ENCODE measurements at places on chromosomes 4 and X.

- DNase-seq = no peak
Measured at GRCh38 chr4:76310683-76311082, 4.2 kb downstream of the STBD1 start.

DNA sequence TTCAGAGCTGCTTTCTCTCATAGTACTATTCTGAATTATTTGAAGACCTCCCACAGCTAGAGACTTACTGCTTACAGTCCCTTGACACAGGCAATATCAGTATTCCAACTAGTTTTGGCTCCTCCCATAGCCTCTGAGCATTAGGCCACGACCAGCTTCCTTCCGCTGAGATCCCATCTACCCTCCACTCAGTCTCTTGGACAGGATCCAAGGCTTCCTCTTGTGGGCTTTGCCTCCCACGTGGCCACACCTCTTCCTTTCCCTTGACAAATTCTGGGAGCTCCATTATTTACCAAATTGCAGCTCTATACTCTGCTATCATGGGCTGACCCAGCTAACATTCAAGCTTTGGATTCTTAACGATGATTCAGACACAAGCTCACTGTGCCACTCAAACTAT, 470.4 kb upstream of the GALNT7 start:
- DNase-seq = no peak

DNA sequence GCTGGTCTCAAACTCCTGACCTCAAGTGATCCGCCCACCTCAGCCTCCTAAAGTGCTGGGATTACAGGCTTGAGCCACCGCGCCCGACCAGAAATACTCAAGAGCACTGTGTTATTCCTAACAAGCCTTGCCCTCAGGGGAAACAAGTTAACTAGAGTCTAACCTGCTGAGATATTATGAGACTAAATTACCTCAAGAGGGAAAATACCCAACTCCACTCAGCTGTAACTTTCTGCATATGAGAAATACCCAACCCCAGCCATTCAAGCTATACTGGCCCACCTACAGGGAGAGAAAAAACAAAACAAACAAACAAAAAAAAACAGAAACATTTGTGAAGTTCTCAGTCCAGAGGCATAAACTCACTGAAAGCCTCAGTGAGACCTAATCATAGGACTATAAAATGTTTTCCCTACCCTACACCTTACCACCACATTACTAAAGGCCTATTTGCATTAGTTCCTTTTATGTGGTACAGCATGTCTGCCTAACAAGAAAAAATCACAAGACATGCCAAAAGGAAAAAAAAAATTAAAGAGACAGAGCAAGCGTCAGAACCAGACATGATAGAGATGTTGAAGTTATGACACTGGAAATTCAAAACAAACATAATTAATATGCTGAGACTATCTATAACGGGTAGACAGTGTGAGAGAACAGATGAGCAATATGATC, 876.0 kb downstream of the FSTL5 start:
- no peak for DNase-seq

DNA sequence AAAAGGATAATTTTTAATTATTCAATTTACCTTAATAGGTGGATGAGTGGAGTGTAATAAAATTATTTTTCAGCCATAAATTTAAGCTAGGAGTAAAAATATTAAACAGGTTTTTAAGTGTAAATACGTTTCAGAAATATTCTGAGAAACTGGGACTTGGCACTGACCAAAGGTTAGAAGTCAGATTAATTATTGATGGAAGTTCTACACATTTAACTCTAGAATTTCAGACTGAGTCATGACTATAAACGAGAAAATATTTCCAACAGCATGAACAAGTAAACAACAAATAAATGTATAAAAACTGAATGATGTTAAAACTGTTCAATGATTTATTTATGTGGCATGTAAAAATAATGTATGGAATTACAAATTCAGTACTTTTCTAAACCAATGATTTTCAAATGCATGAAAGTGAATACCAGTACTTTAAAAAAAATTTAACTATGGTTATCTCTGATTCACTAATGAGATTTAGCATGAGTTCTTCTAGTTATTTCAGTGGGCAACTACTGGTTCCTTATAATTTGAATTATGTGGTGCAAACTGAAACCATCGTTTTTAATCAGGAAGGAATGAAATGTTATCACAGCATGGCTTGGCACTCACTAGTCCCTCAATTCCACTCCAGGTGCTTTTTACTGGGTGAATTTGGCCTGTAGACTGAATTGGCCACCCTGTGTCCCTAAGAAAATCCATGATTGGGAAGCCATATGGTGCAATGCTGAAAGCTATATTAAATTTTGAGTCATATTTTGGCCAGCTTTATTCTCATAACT, 244.2 kb downstream of the FSTL5 start:
- no peak for DNase-seq

GRCh38 chrX:29640106-29640505, 575.3 kb upstream of the MAGEB2 start:
- DNase-seq = no peak

DNA sequence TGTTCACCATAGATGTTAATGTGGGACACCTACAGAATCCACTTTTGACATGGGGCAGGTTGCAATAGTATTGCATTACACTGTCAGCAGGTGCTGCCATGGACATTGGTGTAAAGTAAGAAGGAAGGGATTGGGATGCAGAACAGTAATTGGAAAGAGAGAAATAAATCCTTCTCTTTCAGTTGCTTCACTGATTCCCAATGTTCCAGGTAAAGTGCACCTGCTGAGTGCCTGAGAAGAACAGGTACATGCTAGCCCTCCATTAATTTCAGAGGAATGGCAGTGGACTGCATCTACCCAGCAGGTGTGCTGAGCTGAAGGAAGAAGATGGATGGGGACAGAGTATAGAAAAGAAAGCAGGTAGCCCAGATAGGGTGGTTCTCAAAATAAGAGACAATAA, 248.5 kb downstream of the TENM3 start:
- no peak for DNase-seq

GRCh38 chr4:145069361-145069760, 28.6 kb downstream of the ANAPC10 start:
- no peak for DNase-seq

DNA sequence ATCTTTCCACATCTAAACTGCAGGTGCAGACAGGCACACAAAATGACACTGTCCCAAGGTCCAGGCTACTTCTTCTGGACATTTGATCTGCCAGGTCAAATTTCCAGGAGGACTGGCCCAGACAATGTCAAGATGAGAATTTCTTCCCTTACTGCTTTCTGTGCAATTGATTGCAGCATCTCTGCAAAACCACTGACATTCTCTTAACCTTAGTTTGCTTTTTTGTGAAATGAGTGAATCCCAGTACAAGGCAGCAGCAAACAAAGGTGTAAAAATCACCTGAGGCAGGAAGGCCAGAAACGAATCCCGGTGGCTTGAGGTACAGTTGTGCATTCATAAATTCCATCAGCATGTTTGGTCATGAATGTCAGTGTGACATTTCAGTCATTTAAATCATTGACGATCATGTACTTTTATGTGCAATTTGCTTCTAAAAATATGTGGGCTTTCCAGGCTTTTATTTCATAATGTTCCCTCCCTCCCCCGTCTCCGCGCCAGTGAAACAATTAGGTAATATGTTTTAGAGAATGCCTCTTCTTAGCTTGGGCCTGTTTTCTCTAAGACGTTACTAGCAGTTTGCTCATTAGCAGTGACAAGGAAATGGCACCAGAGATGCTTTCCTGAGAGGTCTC, 39.1 kb downstream of the NHS start:
- DNase-seq = no peak

DNA sequence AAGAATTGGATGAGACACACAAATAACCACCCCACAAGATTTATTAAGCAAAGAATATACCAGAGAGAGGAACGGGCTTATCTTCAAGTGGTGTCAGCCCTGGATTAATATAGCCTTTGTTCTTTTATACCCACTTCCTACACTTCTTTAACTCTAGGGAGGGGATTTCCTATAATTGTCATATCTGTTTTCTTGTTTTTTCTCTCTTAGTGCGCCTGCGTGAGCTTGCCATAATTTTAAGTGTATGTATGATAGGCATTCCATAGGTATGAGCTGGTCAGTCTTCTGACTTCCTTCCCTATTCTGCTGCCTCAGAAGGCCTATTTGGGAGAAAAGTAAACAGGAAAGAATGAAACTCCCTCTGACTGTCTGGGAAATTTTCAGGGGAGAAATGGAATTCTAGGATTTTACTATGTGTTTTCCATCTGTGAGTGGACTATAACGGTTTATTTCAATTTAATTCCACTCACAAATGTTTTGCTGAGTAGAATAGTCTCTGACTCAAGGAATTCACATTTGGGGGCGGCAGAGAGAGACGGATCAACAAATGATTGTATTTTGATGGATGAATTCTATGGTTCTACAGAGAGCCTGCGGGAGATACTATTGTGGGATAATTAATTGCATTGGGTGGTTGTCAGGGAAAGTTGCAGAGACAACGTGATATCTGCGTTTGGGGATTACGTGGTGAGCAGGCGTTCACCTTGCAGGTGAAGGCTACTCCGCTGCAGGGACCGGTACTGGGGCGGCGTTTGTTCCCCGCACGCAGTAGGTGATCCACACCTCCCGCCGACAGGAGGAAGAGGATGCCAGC, 626 bp upstream of the CEP135 start:
- DNase-seq = peak; percentile 84

GRCh38 chr4:150680651-150681050, 98.7 kb downstream of the MAB21L2 start:
- DNase-seq = no peak

DNA sequence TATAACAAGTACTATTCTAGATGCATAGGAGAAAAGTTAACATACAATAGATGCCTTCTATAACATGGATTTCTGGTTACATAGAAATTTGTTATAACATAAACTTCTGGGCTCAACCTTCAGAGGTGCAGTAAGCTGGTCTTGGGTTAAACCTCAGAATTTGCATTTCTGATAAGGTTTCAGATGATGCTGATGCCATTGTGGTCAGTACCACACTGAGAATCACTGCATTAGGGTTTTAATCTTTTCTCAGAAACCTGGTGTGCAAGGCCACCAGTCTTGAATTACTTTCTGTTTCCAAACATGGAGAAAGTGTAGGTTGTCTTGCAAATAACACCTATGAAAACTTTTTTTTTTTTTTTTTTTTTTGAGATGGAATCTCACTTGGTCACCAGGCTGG, 146.2 kb downstream of the SPOCK3 start:
- no peak for DNase-seq

- no peak for DNase-seq
Measured at GRCh38 chr4:32022071-32022470, 1301.9 kb downstream of the PCDH7 start.

- no peak for DNase-seq
Measured at GRCh38 chr4:7379186-7379585, 55.5 kb downstream of the PSAPL1 start.

DNA sequence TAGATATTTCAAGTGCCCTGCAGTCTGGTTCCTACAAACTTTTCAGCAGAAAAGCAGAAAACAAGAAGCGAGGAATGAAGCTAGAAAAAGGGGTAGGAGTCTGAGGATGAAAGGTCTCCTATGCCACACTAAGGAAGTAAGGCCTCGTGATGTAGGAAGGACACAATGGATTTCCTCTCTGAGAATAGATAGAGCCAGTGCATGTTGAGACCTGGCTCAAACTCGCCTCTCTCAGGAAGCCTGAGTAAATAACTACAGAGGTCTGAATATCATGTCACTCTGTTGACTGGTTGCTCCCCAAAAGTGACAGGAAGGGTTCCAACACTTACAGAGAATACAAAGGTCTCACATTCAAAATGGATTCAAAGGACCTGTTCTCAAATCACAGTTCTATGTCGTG, 93.3 kb downstream of the GRIA3 start:
- no peak for DNase-seq

DNA sequence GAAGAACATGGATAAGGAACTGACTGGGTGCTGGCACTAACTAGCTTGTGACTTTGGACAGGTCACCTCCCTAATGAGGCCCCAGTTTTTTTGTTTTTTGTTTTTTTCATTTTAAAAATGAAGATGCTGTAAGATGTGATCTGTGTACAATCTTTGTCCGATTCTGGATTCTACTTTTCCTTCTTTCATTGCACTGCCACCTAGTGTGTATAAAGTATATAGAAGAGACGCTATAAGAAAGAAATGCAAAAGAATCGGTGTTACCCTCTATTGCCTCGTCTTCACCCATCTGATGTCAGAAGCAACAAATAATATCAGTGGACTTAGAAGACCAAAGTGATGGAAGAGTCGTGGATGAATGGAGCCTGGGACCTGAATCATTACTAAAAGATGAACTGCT, 58.6 kb upstream of the P2RY10 start:
- peak; percentile 0 for DNase-seq

DNA sequence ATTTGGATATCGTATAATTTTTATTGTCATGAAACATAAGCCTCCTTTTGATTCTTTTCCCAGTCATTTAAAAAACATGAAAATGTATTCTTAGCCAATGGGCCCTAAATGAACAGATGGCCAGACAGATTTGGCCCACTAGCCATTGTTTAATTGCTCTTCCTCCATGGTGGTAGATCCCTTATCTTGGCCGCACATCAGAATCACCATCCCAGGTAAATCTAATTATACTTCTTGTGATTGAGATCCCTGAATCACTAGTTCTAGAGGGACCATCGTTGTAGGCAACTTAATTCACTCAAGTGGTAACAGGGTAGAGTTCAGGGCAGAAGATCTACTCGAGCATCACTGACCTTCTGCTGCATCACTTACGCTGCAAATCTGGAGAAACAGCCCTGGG, 24.1 kb upstream of the VCX3A start:
- no peak for DNase-seq

DNA sequence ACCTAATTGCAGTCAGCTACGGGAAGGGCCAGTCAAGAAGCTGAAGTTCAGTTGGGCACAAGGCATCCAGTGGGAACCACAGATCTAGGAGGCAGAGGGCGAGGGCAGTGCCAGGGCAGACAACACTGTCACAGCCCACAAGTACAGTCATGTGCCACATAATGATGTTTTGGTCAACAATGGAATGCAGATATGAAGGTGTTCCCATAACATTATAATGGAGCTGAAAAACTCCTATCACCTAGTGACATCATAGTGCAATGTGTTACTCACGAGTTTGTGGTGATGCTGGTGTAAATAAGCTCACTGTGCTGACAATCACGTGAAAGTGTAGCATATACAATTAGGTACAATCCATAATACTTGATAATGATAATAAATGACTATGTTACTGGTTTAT, 4.5 kb upstream of the TMEM255A start:
- DNase-seq = no peak

DNA sequence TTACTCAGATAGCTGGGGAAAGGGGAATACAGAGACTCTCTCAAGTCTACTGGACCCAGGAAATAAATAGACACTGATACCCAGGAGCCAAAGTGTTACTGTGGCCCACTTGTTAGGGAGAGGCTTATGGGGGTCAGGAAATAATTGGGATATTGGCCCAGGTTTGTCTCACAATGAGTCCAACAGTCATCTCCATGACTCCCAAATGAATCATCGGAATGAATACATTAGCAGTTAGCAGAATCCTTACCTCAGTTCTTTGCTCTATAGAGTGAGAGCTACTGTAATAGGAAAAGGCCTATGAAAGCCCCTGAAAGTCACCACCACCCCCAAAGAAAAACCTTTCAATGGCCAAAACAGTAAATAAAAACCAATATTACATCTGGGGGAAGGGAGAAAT, 42.4 kb upstream of the ARHGEF6 start:
- DNase-seq = peak; percentile 22

DNA sequence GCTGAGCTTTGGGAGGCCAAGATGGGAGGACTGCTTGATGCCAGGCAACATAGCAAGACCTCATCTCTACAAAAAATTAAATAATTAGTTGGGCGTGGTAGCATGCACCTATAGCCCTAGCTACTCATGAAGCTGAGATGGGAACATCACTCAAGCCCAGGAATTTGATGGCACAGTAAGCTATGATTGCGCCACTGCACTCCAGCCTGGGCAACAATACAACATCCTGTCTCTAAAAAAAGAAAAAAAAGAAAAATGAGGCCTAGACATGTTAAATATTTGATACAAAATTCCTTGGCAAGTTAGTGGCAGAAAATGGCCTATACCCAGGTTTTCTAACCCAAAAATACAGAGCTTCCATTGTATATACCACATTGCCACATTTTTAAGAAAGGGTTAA, 88.1 kb upstream of the MAB21L2 start:
- DNase-seq = no peak

All from Panc1 (cell line).